ENCODE measurements at places on chromosomes 2 and 18.

DNA sequence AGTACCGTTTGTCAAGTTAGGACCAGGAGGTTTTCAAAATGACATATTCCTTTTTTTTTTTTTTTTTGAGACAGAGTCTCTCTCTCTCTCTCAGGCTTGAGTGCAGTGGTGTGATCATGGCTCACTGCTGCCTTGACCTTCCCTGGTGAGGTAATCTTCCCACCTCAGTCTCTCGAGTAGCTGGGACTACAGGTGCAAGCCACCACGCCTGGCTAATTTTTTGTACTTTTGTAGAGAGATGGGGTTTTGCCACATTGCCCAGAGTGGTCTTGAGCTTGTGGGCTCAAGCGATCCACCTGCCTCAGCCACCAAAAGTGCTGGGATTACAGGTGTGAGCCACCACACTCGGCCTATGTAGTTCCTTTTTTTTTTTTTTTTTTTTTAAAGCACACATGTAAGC is 127.9 kb upstream of the SEC11C start:
- no peak for DNase-seq

GRCh38 chr2:156340377-156340776 is 7.9 kb upstream of the NR4A2 start:
- no peak for DNase-seq

GRCh38 chr18:3948958-3949357 is 499.0 kb downstream of the TGIF1 start:
- DNase-seq: no peak

GRCh38 chr2:84026818-84027217 is 432.3 kb downstream of the SUCLG1 start:
- DNase-seq: no peak

GRCh38 chr2:106165561-106165960 is 28.5 kb downstream of the UXS1 start:
- DNase-seq: no peak
